Lung (tissue), 17 donors: ENCODE measurements at places on chromosomes 6 and 20. TPM values are rescaled to one million over a fixed set of nuclear protein-coding genes. Genes with fewer than 3 reads are reported as not detected.
A peak's percentile ranks its signal among the peaks of the same experiment; 100 is the strongest.

GRCh38 chr6:150452428-150453243, 83.8 kb downstream of the IYD start:
- peaks cover 15% of the 10 kb centered on the region for H3K4me1 ChIP-seq
- no peaks in the 10 kb centered on the region for H3K27me3 ChIP-seq
- H3K4me3 ChIP-seq = no peak overlapping the region
- no peaks in the 10 kb centered on the region for H3K36me3 ChIP-seq

DNA sequence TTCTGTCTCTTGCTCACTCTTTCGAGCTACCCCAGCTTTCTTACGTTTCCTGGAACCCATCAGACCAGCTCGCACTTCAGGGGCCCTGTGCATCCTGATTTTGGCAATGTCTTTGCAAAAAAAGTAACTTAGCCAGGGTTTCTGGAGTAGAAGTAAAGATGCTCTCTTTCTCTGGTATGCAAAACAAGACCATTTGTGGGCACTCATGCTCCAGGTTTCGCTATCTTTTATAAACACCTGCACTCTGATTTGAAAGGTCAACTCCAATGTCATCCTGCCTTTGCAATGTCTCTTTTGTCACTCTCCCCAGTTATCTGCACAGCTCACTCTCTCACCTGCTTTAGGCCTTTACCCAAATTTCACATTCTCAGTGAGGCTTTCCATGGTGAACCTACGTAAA, 869.1 kb downstream of the QKI start:
- no peaks in the 10 kb centered on the region for H3K4me1 ChIP-seq
- no peaks in the 10 kb centered on the region for H3K27me3 ChIP-seq
- H3K27ac ChIP-seq = no peak overlapping the region
- no peaks in the 10 kb centered on the region for H3K36me3 ChIP-seq
- no peak for DNase-seq
- H3K4me3 ChIP-seq = no peak overlapping the region

The FKBP1C gene
- total RNA-seq = 0.48 TPM

The RAET1L gene
- not detected for total RNA-seq

DNA sequence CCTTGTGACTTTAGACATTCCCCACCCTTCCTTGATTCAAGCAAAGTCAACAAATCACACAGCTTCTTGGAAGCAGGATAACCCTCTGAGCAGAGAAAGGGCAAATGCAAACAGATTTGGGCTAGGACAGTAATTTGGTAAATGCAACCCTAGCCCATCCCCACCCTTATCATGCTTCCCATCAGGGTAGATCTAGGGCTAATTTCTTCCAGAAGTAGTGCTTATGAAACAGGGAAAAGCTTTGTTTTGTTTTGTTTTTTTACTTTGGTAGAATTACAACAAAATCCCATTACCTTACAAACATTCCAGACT, 525.1 kb upstream of the NOX3 start:
- no peak overlapping the region for H3K27ac ChIP-seq
- no peak overlapping the region for H3K4me3 ChIP-seq
- no peaks in the 10 kb centered on the region for H3K27me3 ChIP-seq
- DNase-seq = no peak

DNA sequence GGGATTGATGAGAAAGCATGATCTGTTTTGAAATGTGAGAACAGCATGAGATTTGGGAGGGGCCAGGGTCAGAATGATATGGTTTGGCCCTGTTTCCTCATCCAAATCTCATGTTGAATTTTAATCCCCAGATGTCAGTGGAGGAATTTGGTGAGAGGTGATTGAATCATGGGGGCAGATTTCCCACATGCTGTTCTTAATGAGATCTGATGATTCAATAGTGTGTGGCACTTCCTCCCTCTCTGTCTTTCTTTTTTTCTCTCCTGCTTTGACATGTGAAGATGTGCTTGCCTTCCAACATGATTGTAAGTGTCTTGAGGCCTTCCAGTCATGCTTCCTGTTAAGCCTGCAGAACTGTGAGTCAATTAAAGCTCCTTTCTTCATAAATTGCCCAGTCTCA, 1060.3 kb upstream of the CITED2 start:
- H3K4me1 ChIP-seq = no peaks in the 10 kb centered on the region
- H3K27ac ChIP-seq = no peak overlapping the region
- H3K4me3 ChIP-seq = no peak overlapping the region

The EBF4 gene
- total RNA-seq = 15.8 TPM

The CYP39A1 gene
- total RNA-seq = 6.3 TPM

The FAM83B gene
- 4.4 TPM for total RNA-seq

DNA sequence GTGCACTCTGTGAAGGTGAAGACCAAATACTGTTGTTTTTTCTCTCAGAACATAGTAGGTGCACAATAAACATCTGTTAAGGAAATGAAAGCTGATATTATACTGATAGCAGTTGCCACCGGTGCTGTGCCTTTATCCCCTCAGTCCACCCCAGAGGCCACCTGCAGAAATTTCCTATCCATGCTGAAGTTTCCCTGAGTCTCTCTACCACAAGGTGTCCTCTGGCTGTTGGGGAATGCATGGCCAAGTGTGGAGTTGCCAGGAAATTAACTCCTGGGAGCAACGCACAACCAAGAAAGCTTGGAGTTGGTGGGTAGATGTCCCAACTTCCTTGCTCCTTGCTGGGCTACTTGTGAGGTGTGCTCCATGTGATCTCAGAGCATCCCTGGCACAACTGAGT, 114.2 kb downstream of the LAMP5 start:
- H3K36me3 ChIP-seq = no peaks in the 10 kb centered on the region
- no peak overlapping the region for H3K4me3 ChIP-seq
- H3K27me3 ChIP-seq = no peaks in the 10 kb centered on the region
- no peak for DNase-seq
- H3K27ac ChIP-seq = no peak overlapping the region

GRCh38 chr6:123587838-123588545, 48.8 kb downstream of the TRDN start:
- DNase-seq = no peak
- peaks cover 4% of the 10 kb centered on the region for H3K4me1 ChIP-seq
- no peaks in the 10 kb centered on the region for H3K27me3 ChIP-seq
- H3K4me3 ChIP-seq = no peak overlapping the region
- H3K36me3 ChIP-seq = no peaks in the 10 kb centered on the region

The GPX6 gene
- total RNA-seq = 1.1 TPM

The HSPA12B gene
- 28.3 TPM for total RNA-seq

GRCh38 chr6:11374036-11375010, 141.9 kb upstream of the NEDD9 start:
- H3K27me3 ChIP-seq = no peaks in the 10 kb centered on the region
- no peak overlapping the region for H3K4me3 ChIP-seq
- H3K36me3 ChIP-seq = no peaks in the 10 kb centered on the region
- H3K27ac ChIP-seq = no peak overlapping the region

GRCh38 chr6:5828296-5828695, 178.4 kb downstream of the NRN1 start:
- H3K36me3 ChIP-seq = no peaks in the 10 kb centered on the region
- H3K27ac ChIP-seq = no peak overlapping the region
- no peak for DNase-seq
- H3K4me1 ChIP-seq = no peaks in the 10 kb centered on the region

The SLC17A1 gene
- not detected for total RNA-seq

- no peaks in the 10 kb centered on the region for H3K4me1 ChIP-seq
- H3K36me3 ChIP-seq = no peaks in the 10 kb centered on the region
- no peak overlapping the region for H3K4me3 ChIP-seq
- DNase-seq = no peak
- H3K27me3 ChIP-seq = no peaks in the 10 kb centered on the region
- H3K27ac ChIP-seq = no peak overlapping the region
These were observed 18.0 kb downstream of the ELOVL2 start for GRCh38 chr6:11025921-11026635.

DNA sequence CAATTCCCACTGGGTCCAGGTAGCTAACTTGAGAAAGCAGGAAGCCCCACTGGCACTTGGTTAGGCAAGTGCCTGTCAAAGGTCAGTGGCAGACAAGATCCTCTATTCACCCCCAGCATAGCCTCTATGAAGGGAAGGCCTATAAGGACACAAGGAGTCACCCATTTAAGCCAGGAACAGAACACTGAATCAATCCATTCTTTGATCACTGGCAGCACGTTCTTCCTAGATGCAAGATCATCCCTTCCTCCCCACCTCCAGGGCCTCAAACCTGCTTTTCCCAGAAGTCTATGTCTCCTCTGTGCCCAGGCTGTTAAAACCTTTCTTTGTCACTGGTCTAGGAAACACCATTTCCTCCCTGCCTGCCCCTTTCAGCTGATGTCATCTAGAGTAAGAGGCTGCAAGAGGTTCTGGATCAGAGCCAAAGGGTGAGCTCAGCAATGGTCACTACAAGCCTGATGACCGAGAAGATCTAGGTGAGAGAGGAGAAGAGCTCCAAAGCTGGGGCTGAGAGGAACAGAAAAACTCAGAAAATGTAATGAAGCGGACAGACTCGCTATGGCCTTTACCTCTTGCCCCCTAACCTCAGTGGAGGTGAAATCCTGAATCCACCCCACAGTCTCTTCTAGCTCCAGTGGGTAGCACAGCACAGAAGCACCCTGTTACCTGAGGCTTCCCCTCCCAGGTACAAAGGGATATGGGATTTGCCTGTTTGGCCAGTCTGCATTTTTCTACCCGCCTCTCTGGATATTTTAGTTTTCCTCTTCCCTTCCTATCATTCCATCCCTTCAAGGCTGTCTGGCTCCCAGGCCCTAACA, 1.8 kb downstream of the GTPBP2 start:
- no peak overlapping the region for H3K4me3 ChIP-seq
- DNase-seq = peak; percentile 77
- peaks cover 30% of the 10 kb centered on the region for H3K36me3 ChIP-seq
- no peaks in the 10 kb centered on the region for H3K27me3 ChIP-seq
- H3K27ac ChIP-seq = peak overlapping the region; percentile 78

DNA sequence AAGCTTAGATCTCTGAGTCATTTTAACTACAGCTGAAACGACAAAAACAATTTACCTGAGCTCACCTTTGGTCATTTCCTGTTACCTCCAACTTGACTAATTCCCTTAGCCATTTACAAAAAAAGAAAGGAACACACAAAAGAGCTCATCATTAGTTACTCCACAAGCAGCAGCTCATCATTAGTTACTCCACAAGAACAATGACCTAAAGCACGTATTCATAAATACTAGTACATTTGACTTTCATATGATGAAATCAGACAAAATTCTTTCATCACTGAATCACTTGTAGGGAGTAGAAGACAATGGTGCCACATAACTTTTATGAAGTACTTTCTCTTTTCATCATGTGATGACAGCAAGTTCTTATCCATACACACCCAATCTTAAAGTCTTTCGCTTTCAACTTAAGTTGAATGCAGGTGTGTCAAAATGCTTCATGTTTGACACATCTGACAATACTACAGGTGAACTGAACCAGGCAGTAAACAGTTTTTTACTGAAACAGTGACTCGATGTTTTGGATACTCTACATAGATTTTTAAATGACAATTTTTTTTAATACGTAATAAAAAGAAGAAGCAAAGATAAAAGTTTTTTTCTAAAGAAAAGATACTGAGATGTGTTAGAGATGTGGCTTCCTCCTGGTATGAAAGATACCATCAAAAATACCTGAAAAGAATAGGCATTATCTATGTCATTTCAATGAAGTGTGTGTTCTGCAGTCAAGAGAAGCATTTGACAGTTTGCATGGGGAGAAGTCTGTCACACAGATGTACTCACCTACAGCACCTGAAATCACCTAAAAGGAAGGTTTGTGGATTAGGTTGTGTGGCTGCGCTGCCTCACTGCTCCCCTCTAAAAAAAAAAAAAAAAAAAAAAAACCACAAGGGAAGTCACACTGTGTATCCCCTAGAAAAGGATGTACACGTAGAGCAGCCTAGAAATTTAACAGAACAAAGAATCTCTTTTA, 109.1 kb downstream of the PRDM1 start:
- DNase-seq = no peak
- H3K36me3 ChIP-seq = no peaks in the 10 kb centered on the region
- no peak overlapping the region for H3K27ac ChIP-seq
- no peaks in the 10 kb centered on the region for H3K4me1 ChIP-seq

DNA sequence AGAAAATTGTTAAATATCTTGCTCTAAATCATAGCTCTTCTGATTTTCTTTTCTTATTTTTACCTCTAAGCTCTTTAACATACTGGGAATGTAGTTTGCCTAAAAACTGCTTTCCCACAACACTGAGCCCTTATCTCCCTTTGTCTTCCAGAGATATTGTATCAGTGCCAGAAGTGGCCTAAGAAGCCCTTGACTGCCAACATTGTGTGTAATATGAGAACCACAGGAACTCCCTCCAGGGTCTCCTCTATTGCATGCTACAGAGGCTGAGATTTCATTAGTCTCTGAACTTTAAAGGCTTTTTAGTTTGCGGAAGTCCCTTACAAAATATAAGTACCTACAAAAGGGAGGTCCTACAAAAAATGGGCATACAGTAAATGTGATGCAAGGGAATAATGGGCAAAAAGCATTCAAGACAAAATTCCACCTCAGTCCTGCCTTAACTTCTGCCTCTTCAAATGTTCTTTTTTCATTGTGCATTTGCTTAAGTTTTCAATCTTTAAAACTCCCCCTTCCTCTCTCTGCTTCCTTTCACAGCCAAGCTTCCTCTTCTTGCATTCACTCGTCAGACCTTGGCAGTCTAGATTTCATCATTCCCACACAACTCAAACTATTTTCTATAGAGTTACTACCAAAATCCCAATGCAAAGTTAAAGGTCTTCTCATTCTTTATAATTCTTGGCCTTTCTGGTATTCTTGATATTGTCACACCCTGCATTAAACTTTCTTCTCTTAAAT, 76.5 kb downstream of the ADGRG6 start:
- no peak overlapping the region for H3K4me3 ChIP-seq
- no peak overlapping the region for H3K27ac ChIP-seq
- H3K4me1 ChIP-seq = peaks cover 2% of the 10 kb centered on the region
- DNase-seq = peak; percentile 99
- no peaks in the 10 kb centered on the region for H3K27me3 ChIP-seq

- no peak for DNase-seq
- no peak overlapping the region for H3K4me3 ChIP-seq
- H3K4me1 ChIP-seq = no peaks in the 10 kb centered on the region
- no peak overlapping the region for H3K27ac ChIP-seq
These were observed 3.6 kb downstream of the HELZ2 start for GRCh38 chr20:63570281-63571086.

The TUBE1 gene
- total RNA-seq = 59.2 TPM

The STMN3 gene
- 15.8 TPM for total RNA-seq

GRCh38 chr6:121237859-121238258, 96.4 kb downstream of the TBC1D32 start:
- H3K27ac ChIP-seq = no peak overlapping the region
- no peak for DNase-seq
- H3K27me3 ChIP-seq = no peaks in the 10 kb centered on the region
- H3K4me1 ChIP-seq = no peaks in the 10 kb centered on the region
- H3K4me3 ChIP-seq = no peak overlapping the region

GRCh38 chr6:3269281-3269975, 10.7 kb downstream of the PSMG4 start:
- no peak for DNase-seq
- no peak overlapping the region for H3K4me3 ChIP-seq
- no peak overlapping the region for H3K27ac ChIP-seq
- no peaks in the 10 kb centered on the region for H3K4me1 ChIP-seq

DNA sequence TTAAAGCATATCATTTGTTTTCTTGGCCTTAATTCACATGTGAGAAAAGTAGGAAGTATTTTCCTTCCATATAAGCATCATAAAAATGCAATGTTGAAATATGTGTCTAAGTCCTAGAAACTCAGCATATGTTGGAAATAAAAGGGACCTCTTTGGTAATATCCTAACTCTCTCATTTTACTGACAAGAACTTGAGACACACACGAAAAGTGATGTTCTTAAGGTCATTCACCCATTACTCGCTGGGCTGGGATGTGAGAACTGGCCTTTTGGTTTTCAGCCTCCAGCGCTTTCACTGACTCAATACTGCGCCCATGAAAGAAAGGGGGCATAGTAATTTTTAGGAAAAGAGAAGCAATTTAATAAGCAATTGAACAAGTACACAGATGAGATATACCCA, 153.5 kb upstream of the SCGN start:
- no peak overlapping the region for H3K4me3 ChIP-seq
- DNase-seq = no peak
- no peak overlapping the region for H3K27ac ChIP-seq
- no peaks in the 10 kb centered on the region for H3K36me3 ChIP-seq
